ENCODE measurements at places on chromosomes 7 and 10. TPM values are rescaled to one million over a fixed set of nuclear protein-coding genes. Genes with fewer than 3 reads are reported as not detected.

GRCh38 chr7:91880016-91880412 is 488 bp downstream of the MTERF1 start:
- H3K36me3 ChIP-seq: peaks cover 39% of the 10 kb centered on the region
- H3K4me1 ChIP-seq: peaks cover 30% of the 10 kb centered on the region
- no peak for DNase-seq
- peak overlapping the region; percentile 100 for H3K4me3 ChIP-seq
- H3K27me3 ChIP-seq: no peaks in the 10 kb centered on the region

GRCh38 chr10:79103585-79103984 is 34.8 kb downstream of the ZMIZ1 start:
- no peak for DNase-seq
- H3K27me3 ChIP-seq: peaks cover 31% of the 10 kb centered on the region
- no peak overlapping the region for H3K4me3 ChIP-seq
- no peaks in the 10 kb centered on the region for H3K36me3 ChIP-seq
- no peak overlapping the region for H3K27ac ChIP-seq

DNA sequence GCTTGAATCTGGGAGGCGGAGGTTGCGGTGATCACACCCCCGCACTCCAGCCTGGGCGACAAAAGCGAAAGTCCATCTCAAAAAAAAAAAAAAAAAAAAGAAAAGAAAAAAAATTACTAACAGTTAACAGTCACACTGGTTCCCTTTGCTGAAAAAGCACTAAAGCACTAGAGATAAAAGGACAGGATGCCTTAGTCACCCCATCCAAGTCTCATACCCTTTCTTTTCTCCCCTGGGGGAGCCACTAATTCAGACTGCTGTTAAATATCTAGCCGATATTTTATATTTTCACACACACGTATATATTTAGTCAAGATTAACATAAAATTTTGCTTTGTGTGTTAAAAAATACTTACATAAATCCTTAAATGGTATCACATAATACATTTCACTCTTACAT is 25.2 kb downstream of the BAIAP2L1 start:
- H3K27ac ChIP-seq: no peak overlapping the region
- H3K27me3 ChIP-seq: no peaks in the 10 kb centered on the region
- no peak overlapping the region for H3K4me3 ChIP-seq

The MBL2 gene
- total RNA-seq: not detected

GRCh38 chr7:80057488-80057887 is 77.1 kb upstream of the GNAI1 start:
- no peaks in the 10 kb centered on the region for H3K36me3 ChIP-seq
- H3K4me3 ChIP-seq: no peak overlapping the region
- no peak overlapping the region for H3K27ac ChIP-seq
- no peaks in the 10 kb centered on the region for H3K4me1 ChIP-seq
- H3K27me3 ChIP-seq: no peaks in the 10 kb centered on the region
- DNase-seq: no peak

The CYP2E1 gene
- total RNA-seq: 0.64 TPM

The CRPPA gene
- 0.91 TPM for total RNA-seq

GRCh38 chr7:94632338-94633013 is 23.5 kb downstream of the SGCE start:
- no peaks in the 10 kb centered on the region for H3K36me3 ChIP-seq
- DNase-seq: no peak
- no peak overlapping the region for H3K4me3 ChIP-seq
- H3K27ac ChIP-seq: no peak overlapping the region
- H3K27me3 ChIP-seq: peaks cover 5% of the 10 kb centered on the region

DNA sequence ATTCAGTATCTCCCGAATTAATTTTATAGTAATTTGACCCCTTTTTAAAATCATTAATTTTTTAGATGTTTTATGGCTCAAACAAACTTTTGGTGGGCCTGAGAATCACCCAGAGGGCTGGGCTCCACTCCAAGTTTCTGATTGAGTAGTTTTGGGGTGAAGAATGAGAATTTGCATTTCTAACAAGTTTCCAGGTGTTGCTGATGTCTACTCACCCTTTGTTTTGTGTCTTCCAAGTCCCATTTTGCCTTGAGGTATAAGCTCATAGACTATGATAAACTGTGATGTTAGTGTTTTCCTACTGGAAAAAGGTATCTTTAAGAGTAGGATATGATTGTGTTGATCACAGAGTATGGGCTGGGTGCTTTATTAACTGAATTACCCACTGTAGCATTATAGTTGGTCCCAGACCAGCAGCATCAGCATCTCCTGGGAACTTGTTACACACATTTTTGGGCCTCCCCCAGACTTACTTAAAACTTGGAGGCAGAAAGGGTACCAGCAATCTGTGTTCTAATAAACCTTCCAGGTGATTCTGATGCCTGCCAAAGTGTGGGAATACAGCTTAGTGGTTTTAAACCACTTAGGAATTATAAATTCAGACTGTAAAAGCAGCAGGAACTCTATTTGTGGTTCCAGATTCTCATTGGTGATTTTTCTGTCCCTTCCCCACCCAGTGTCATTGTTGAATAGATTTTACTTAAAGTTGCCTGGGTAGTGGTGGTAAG is 19.1 kb downstream of the ZNRF2 start:
- no peak for DNase-seq
- peaks cover 1% of the 10 kb centered on the region for H3K36me3 ChIP-seq
- no peak overlapping the region for H3K27ac ChIP-seq

Data from activated B cell treated with CpG ODN at 0.5 μM for 24 hours (primary cell).